ENCODE measurements at places on chromosomes 3 and 15. TPM values are rescaled to one million over a fixed set of nuclear protein-coding genes. Genes with fewer than 3 reads are reported as not detected.

Gene AGTR1
- total RNA-seq = 0.70 TPM

Gene CLDN16
- 0.16 TPM for total RNA-seq

Gene SHISA5
- 129 TPM for total RNA-seq

Gene TUSC7
- not detected for total RNA-seq

Gene GOLGA8G
- not detected for total RNA-seq

Gene GPR62
- total RNA-seq = not detected

Gene IL20RB
- 0.99 TPM for total RNA-seq

Gene MED12L
- total RNA-seq = 0.42 TPM

Gene PARP3
- total RNA-seq = 8.8 TPM

Gene LRRIQ4
- not detected for total RNA-seq

Gene EXD1
- 0.14 TPM for total RNA-seq

Gene ZBED2
- total RNA-seq = 0.15 TPM

Gene ZIC1
- 0.01 TPM for total RNA-seq

Gene VGLL3
- 10.7 TPM for total RNA-seq

Gene PPM1L
- total RNA-seq = 0.46 TPM

Gene MYEF2
- total RNA-seq = 15.3 TPM

Gene LRIG1
- total RNA-seq = 6.3 TPM

Gene TGM5
- total RNA-seq = not detected

Gene ZCWPW2
- total RNA-seq = not detected

Gene C3orf33
- 5.0 TPM for total RNA-seq

Gene GNB4
- 17.2 TPM for total RNA-seq

Gene RASGRF1
- total RNA-seq = 0.13 TPM

Gene MON1A
- total RNA-seq = 8.0 TPM

Gene CCNDBP1
- total RNA-seq = 24.7 TPM

Gene CD200
- total RNA-seq = not detected

Gene GRAMD2A
- 0.26 TPM for total RNA-seq

Gene SPINK8
- not detected for total RNA-seq

Gene ATP8B4
- total RNA-seq = 1.0 TPM

Gene KIF7
- total RNA-seq = 3.4 TPM

Gene SUSD5
- total RNA-seq = 3.7 TPM

Gene LYZL4
- total RNA-seq = not detected

Gene SNX22
- total RNA-seq = 1.2 TPM

Gene ADAMTS17
- 0.42 TPM for total RNA-seq

Gene CACNA1D
- 0.55 TPM for total RNA-seq

Gene ISY1
- 19.4 TPM for total RNA-seq

Gene CCR3
- total RNA-seq = not detected

Gene PTH1R
- 0.72 TPM for total RNA-seq

Gene MINDY4B
- total RNA-seq = not detected

Gene C3orf22
- total RNA-seq = not detected

Gene FOXB1
- not detected for total RNA-seq

Gene MYL3
- total RNA-seq = 0.07 TPM

Gene RAP2B
- 7.7 TPM for total RNA-seq

Gene ZNF620
- 1.8 TPM for total RNA-seq

Gene PODXL2
- total RNA-seq = 10.0 TPM

Gene RTP1
- not detected for total RNA-seq
